ENCODE measurements at places on chromosomes 6 and 20.

- no peak for DNase-seq
Measured at GRCh38 chr6:56004426-56004825, 129.0 kb upstream of the BMP5 start.

GRCh38 chr6:136764517-136764993, 27.7 kb downstream of the MAP3K5 start:
- no peak for DNase-seq

- DNase-seq, result no peak
Measured at GRCh38 chr20:52748285-52748932, 223.7 kb upstream of the TSHZ2 start.

GRCh38 chr6:138545621-138545980, 46.3 kb upstream of the NHSL1 start:
- DNase-seq, result no peak

DNA sequence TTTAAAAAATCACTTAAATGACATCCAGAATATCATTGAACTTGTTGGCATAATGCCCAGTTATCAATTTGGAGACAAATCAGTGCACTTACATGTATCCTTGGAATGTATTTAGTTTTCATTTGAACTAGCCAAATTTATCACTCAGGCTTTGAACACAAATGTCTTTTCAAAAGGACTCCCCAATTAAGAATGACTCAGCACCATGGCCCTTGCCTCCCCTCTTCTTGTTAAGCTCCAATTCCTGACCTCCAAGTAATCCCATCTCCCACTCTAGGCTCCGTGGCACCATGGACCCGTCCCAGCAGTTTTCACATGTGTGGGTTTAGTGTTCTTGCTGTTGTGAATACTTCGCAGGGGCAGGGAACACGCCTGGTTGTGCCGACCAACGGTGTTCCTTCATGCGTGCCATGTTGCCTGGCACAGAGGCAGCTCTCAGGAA, 2.7 kb downstream of the AKAP12 start:
- no peak for DNase-seq

Measured in smooth muscle cell of the brain vasculature (primary cell).